ENCODE measurements at places on chromosomes 2 and 18.

DNA sequence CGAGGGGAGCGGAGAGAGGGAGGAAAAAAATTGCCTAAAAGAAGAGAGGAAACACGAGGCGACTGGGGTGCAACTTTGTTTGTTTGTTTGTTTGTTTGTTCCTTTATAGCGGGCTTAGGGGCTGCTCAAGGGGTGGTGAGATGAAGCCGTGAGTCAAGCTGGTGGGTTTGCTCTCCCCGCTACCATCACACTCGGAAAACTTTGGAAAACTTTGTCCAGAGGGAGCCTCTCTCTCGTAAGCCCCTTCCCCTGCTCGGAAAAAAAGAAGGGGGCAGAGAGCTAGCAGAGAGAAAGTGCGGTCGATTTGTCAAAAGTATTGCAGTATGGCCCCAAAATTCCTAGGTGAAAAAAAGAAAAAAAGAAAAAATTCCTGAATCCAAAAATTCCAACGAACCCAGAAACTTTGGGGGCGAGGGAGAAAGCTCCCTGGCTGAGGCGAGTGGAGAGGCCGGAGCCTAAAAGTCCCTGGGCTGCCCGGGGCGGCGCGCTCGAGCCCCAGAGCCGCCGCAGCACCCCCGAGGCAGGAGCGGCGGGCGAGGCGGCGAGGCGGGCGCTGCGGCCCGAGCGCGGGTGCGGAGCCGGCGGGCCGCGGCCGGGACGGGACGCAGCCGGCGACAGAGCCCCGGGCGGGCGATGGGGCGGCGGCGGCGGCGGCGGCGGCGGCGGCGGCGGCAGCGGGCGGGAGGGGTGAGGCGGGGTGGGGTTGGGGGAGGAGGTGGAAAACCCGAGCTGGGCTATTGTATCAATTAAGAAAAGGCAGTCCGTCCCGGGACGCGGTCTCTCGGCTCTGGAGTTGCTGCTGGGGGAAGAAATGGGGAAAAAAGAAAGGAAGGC, 558 bp upstream of the CYP26B1 start:
- DNase-seq, result no peak

DNA sequence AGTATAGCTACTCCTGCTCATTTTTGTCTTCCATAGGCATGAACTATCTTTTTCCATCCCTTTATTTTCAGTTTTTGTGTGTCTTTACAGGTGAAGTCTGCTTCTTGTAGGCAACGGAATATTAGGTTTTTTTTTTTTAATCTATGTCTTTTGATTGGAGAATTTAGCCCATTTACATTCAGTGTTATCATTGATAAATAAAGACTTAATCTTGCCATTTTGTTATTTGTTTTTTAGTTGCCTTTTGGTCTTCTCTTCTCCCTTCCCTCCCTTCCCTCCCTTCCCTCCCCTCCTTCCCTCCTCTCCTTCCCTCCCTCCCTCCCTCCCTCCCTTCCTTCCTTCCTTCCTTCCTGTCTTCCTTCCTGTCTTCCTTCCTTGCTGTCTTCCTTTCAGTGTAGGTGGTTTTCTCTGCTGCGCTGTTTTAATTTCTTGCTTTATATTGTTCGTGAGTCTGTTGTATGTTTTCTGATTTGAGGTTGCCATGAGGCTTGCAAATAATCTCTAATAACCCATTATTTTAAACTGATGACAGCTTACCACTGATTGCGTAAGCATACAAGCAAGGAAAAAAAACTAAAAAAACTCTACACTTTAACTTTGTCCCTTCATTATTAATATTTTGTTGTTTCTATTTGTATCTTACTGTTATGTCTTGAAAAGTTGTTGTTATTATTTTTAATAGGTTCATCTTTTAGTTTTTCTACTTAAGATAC, 353.8 kb downstream of the PARD3B start:
- DNase-seq, result no peak

GRCh38 chr2:191180713-191181112, 29.9 kb upstream of the STAT4 start:
- no peak for DNase-seq

GRCh38 chr2:85042330-85042729, 71.4 kb downstream of the KCMF1 start:
- no peak for DNase-seq

DNA sequence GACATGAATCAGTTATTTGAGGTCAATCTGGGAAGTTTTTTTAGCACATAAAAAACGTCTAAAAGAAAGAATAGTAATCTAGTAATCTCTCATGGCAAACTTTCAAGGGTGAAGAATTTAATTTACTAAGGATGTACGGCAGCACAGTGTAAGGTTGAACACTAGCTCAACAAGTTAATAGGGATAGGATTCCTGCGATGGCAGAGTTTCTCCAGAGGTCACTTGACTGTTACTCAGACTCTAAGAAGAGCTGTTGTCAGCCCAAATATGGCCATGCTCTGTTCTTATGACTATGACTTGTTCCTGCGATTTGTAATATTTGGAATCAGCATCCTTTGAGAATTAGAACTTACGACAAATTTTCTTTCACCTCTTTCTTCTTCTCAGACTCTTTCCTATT, 553.3 kb upstream of the TNP1 start:
- no peak for DNase-seq

DNA sequence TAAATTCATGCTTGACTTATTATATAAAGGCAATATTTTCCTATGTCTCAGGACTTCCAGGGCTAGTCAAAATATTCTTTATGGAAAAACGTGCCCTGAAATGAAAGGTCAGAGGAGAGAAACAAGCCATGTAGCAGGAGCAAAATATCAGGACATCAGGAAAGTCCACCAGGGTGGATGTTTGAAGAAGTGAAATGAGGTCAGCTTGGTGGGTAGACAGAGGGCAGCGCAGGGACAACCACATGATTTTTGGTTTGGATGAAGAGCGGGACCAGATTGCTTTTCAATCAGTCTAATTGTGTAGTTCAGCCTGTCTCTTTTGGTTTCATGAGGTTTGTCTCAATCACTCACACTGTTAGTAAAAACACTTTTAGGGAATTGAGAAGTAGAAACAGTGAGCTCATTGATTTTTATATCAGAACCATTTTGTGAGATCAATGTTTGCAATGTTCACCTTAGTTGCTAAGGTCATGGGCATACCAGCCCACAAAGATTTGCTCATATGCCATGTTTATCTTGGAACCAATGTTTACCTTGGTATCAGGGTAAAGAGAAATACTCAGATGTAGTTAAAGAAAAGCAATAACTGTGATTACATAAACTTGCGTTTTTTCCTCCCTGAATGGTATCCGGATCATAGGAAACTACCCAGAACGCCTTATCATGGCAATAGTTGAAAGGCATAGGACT, 32.1 kb downstream of the GKN2 start:
- DNase-seq, result no peak

DNA sequence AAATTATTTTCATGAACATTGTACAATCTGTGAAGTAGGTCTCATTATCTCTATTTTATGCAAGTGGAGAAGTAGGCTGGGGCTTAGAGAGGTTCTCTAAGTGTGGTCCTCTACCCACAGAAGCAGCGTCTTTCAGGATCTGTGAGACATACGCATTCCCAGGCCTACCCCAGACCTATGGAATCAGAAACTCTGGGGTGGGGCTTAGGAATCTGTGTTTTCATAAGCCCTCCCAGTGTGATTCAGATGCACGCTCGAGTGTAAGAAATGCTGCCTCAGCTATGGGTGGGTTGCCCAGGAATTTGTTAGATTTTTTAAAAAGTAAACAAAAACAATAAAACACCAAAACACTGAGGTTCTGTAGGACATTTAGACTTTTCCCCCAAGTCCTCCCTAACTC, 14.8 kb upstream of the ZAP70 start:
- no peak for DNase-seq

DNA sequence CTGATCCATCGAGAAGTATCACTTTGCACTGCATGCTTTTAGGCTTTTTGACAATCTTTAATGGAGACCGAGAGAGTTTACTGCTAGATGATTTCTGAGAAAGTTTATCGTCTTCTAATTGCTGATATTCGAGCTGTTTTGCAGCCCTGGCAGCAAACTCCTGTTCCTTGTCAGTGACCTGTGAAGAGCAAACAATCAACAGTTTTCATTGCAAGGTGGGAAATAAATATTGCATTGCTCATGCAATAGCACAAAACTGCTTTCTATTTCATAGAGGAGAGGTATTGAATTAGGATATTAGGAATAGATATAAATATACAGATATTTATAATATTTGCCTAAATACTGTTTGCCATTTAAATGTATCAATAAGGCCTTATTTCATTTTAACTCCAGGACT, 65.5 kb downstream of the EPB41L3 start:
- no peak for DNase-seq

- DNase-seq, result peak; percentile 18
These were observed 176.0 kb downstream of the SMAD2 start for GRCh38 chr18:47754311-47755101.

DNA sequence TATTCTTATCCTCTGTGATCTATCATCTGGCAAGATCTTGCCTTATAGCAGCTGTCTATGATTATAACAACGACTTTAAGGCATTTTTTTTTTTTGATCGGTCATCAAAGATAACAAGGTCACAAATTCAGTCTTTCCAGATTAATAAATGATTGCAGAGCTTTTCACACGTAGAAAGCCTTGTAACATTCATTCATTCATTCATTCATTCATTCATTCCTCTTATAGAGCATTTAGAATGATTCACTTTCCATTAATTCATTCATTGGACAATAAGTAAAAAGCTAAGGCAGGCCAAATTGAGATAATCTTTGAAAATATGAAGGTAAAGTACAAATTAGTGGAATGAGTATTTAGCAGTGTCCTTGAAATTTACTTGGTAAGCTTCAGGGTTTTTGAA, 223.7 kb downstream of the NUP35 start:
- DNase-seq, result no peak

DNA sequence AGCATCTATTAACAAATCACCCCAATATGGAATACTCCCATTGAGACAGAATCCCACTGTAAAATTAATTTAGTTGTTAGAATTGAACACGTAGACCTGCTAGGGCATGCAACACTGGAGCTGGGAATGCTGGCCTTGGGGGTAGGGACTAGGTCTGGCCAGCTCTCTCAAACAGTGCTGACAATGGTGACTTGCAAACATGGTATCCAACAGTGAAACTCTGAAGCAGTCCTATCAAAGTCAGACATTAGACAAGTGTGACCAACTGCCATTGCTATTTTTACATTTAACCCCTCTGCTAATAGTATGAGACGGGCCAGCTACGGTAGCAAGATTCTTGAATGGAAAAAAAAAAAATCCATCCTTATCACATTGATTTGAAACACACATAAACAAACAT, 7.2 kb downstream of the E2F6 start:
- no peak for DNase-seq

DNA sequence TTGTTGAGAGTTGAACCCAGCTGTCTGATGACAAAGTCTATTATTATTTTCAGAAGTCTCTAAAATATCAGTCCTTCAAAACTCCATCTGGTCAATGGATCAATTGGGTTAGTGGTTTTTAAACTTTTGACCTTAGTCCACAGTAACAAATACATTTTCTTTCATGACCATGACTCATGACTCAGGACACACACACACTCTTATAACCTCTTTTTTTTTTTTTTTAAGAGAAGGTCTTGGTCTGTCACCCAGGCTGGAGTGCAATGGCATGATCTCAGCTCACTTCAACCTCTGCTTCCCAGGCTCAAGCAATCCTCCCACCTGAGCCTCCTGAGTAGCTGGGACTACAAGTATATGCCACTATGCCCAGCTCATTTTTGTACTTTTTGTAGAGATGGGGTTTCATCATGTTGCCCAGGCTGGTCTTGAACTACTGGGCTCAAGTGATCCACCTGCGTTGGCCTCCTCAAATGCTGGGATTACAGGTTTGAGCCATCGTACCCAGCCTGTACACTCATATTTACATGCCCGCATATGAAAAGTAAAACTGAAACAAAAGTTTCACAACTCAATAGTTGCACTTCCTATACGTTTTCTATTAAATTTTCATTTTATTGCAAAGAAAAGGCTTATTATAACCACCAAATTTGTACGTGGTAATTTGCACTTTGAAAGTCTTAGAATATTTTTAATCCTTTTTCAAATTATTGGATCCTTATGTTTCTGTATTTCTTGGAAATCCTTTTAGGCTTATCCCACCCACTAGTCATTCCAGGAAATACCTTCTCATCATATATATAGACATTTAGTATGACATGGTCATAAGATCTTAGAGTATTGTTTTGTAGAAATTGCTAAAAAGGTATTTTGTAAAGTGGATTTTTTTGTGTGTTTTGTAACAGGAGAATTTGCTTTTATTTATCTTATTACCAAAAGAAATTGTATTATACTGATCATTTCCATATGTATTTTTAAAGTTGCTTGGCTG, 199.0 kb downstream of the LPIN1 start:
- no peak for DNase-seq

DNA sequence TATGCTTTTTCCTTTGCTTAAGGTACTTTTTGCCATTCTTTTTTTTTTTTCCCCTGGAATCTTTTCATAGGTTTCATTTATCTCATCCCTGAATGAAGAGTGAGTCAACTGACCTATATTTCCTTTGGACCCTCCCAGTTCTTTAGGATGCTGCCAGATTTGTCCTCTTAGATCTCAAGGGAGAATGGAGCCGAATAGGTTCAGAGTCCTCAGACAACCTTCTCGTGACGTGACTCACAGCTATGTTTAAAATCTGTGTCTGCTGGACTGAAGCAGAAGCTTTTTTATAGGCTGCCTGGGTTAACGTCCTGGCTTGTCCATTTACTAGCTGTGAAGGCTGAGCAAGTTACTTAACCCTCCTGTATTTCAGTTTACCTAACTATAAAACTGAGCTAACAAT, 358.6 kb downstream of the DLGAP1 start:
- DNase-seq, result no peak

GRCh38 chr18:77702686-77703085, 453.0 kb downstream of the GALR1 start:
- DNase-seq, result peak; percentile 31

DNA sequence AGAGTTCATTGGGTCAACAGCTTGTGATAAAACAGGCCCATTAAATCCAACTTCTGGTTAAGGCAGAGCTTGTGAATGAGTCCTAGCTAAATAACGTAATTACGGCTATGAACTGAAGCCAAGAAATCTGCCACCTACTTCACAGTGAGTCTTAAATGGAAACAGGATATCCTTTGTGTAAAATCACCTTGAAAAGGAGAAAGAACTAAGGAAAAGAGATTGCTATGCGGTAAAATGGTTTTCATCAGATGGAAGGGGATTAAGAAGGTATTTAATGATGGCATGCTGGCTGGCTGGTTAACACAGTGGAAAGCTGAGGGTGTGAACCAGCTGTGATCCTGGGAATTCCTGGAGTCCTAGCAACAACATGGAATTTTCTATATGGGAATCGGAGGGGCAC, 156.6 kb downstream of the DOK6 start:
- DNase-seq, result no peak

DNA sequence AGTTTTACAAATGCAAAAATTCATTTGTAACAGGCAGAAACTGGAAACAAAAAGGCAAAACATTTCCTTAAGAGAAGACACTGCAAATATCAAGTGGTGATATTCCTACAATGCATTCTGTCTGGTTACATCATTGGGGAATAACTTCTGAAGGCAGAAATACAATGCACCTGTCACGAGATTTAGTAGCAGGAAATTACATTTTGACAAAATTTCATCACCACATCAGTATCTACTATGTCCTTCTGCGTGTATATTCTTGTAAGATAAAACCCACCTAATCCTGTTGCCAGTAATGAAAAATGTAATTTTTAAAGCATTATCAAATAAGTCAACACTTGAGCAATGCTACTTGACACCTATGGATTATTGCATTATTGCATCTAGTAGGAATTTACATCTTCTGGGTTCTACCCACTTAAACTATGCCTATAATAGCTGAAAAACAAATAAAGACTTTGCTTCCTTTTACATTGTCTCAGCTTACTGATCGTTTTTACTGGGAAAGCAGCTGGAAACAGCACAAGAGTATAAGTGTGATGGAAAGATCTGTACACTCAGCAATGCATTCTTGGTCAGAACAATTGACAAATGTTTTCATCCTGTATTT, 59.5 kb downstream of the IRS1 start:
- DNase-seq, result no peak

Measured in NCI-H1694 treated with DMSO at 0.1 percent for 48 hours (cell line).